Nephron progenitor cell (in vitro differentiated cells): ENCODE measurements at places on chromosomes 12 and 14.

GRCh38 chr12:57461276-57461916 lies 1.8 kb downstream of the GLI1 start:
- DNase-seq, result peak; percentile 81

- DNase-seq, result no peak
These were observed 55.5 kb upstream of the SRRM4 start for GRCh38 chr12:118925826-118926225.

- DNase-seq, result no peak
These were observed 280.2 kb downstream of the TMEM121 start for GRCh38 chr14:105806568-105806967.

GRCh38 chr12:27549236-27549800 lies 25.3 kb downstream of the PPFIBP1 start:
- DNase-seq, result no peak

DNA sequence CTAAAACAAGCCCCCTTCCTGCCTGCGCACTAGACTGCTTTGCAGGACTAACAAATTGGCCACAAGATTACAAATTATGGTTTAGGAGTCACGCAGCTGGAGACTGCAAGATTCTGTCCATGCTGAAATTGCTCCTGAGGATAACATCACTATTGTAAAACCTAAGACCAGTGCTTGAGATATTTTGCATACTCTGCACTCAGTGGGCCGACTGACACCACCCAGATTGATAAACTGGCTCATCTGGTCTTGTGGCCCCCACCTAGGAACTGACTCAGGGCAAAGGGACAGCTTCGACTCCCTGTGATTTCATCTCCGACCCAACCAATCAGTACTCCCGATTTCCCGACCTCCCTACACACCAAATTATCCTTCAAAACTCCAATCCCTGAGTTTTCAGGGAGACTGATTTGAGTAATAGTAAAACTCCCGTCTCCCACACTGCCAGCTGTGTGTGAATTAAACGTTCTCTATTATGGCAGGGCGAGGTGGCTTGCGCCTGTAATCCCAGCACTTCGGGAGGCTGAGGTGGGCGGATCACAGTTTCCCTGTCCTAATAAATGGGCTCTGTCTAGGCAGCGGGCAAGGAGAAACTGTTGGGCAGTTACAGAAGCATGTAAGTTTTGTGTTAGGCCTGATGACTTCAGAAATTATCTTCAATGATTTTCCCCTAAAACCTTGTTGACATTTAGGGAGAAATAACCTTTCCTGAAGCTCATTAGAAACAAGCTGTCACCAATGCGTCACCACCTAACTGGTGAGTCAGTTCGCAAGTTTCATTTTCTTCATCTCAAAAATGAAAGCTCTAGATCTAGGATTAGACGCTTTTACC lies 5.3 kb upstream of the UBC start:
- no peak for DNase-seq

GRCh38 chr14:52467515-52468266 lies 84.6 kb downstream of the TXNDC16 start:
- no peak for DNase-seq

DNA sequence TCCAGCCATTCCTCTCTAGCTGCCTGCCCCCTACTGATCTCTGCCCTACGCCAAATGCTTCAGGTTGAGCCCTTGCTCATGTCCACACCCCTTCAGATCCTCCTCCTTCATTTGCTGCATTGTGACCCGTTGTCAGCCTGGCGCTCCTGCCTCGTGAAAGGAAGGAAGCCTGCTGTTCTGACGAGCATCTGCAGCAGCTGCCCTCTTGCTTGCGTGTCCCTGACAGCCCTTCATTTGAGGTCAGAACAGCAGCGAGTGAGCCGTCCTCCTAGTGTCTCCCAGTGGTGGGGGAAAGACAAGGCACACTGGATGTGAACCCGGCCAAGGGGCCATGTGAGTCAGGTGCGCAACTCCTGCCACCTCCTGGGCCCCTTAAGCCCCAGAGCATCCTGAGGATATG lies 3.0 kb upstream of the PIANP start:
- DNase-seq, result peak; percentile 18

GRCh38 chr14:56322531-56322930 lies 204.3 kb downstream of the PELI2 start:
- DNase-seq, result no peak

- no peak for DNase-seq
These were observed 44.6 kb downstream of the DDHD1 start for GRCh38 chr14:53108292-53109104.

DNA sequence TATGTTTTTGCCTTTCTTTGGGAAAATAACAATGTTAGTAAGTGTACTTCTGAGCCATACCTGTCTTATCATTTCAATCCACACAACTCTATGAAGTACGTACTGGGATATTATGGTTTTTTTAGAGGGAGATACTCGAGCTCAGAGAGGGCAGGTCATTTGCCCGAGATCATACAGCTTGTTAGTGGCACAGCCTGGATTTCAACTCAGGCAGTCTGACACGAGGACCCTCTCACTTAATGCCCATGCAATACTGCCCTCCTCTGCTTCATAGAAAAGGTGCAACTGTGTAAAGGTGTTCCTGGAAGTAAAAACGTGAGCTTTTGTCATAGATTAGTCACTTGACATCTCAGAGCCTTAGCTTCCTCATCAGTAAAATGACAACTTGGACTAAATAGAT lies 128.0 kb downstream of the NDUFA12 start:
- DNase-seq, result no peak

- no peak for DNase-seq
These were observed 254.6 kb downstream of the FBXL14 start for GRCh38 chr12:1339618-1340319.

DNA sequence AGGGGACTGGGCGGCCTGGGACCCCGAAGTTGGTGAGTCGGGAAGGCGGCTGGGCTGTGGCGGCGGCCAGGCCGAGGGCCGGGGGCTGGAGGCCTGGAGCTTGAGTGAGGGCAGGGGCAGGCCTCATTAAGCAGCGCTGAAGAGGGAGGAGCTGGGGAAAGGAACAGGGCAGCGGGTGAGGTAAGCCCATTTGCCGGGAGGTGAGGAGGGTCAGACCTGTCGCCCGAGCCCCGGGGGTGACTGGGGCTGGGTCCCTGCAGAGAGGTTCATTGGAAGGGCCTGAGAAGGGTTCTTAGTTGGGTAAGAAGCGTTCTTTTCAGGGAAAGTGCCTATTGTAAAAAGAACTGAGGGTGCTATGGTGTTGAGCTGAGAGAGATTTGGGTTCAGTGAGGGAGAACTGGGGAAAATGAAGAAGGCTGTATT lies 441 bp downstream of the RAB5B start:
- DNase-seq, result peak; percentile 71

- DNase-seq, result no peak
These were observed 67.2 kb downstream of the GLT1D1 start for GRCh38 chr12:128920468-128920867.

DNA sequence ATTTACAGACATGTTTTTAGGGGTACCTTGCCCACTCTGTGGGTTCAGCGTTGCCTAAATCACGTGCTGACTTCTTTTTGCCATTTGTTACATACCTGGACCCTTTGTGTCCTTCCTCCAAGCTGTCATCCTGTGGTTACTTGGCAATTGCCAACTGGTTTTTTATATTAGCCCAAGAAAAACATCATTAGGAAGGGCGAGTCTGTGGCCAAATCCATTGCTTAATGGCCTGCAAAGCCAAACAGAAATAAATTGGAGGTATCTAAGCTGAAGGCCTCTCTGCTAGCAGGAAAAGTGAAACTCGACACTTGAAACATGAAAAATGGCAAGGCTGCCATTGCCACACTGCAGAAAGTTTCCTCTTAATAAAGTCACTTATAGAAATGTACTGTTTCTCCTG lies 190.4 kb downstream of the NUAK1 start:
- DNase-seq, result no peak

DNA sequence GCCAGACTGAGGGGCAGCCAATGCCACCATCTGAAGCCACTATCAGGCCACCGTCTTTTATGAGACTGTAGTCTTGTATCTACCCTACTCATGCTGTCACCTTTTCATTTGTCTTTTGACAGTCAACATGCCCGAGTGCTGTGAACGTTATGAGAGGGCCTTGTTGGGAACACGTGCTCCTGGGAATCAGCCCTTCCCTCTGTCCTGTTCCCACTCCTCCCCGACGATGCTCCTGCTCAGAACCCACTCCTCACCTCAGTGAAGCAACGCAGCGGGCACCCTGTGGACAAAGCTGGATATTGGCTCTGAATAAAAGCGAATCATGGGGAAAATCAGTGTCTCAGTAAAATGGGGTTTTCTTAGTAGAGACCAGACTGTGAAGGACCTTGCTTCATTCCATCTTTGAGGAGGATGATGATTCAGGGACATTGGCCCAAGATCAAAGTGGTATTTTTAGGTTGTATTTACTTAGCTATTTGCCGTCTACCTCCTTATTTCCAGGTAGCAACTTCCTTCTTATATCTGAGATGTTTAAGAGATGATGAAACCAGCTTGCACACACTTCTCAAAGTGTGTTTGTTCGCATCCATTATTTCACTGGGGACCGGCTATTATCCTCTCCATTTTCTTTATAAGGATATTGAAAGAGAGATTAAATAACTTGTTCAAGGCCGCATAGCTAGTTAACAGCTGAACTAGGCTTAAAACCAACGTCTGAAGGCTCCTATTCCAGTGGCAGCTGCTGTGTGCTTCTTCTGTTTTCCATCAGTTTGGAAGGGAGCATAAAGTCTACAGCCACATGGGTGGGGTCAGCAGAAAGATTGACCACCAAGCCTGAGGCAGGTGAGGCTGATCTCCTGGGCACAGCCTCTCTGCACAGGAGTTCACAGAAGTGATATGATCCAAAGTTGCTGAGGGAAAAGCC lies 43.9 kb upstream of the CTDSP2 start:
- no peak for DNase-seq

DNA sequence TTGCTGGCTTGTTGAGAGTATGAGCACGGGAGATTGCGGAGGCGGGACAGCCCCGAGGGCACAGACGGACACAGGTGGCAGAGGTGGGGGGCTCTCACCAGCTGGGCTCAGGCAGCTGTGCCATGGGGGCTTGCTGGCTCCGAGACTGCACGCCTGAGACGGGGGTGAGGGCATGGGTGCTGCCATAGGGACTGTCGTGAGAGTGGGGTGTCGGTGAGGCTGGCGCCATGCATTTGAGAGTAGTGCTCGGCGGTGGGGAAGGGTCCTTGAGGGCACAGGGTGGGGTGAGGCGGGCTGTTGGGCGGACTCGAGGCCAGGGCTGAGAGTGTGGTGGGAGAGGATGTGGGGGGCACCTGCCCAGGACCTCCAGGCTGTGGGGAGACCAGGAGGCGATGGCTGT lies 40.7 kb upstream of the TEX22 start:
- no peak for DNase-seq

GRCh38 chr14:80927083-80927989 lies 14.2 kb downstream of the CEP128 start:
- no peak for DNase-seq

GRCh38 chr12:122345042-122345441 lies 77.4 kb downstream of the CLIP1 start:
- DNase-seq, result no peak

DNA sequence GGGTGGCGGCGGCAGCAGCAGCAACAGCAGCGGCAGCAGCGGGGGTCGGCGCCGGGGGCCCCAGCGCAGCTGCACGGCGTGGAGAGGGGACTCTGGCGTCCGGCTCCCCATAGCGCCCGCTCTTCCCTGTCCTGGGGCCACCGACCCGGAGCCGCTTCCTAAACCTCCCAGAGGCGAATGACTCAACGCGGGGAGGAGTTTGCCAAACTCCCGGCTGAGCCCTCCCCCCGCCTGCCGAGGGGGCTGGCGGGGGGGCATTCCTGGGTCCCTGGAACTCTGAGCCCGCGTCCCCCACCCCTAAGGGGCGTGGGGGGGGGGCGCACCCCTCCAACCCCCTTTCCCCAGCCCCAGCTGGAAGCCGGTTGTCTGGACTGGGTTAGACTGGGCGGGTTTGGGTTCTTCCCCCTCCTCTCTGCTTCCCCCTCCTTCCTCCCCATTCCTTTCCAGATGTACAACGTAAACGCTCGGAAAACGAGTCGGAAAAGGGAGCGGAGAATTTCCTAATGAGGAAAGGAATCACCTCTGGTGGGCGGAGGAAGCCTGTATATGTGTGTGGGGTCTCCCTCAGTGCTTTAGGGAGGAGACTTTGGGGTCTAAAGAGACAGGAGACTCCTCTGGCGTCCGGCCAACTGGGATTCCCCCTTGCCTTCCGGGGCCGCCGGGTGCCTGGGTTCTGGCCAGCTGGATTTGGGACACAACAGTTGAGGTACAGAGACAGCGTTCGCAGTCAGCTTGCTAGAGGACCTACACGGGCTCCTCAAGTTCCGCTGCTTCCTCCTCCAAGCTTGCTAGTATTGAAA lies at the start of gene ITGA5:
TSS of gene ITGA5 (minus strand) at position 179 of the 800 bp plus-strand sequence. CDS start at position 111, 68 bp downstream.
- DNase-seq, result peak; percentile 61

- DNase-seq, result no peak
These were observed 27.1 kb upstream of the YY1 start for GRCh38 chr14:100211893-100212292.

GRCh38 chr14:40894846-40895245 lies 711.8 kb upstream of the LRFN5 start:
- DNase-seq, result no peak

DNA sequence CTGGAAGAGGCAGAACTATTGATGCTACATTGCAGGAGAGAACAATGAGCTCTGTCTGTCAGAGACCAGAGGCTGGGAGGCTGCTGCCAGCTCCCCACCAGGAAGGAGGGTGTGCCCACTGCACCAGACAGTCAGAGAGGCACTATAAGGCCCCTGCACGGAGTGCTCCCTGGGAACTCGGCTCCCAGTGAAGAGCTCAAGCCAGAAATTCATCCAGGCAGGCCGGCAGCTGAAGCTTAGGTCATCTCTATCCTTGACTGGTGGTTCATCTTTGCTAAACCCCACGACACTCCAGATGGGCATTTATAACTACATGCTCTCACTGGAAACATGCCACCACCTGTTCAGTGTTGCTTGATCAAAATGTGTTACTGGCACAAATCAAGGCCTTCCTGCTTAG lies 65.1 kb upstream of the GPATCH2L start:
- DNase-seq, result no peak

DNA sequence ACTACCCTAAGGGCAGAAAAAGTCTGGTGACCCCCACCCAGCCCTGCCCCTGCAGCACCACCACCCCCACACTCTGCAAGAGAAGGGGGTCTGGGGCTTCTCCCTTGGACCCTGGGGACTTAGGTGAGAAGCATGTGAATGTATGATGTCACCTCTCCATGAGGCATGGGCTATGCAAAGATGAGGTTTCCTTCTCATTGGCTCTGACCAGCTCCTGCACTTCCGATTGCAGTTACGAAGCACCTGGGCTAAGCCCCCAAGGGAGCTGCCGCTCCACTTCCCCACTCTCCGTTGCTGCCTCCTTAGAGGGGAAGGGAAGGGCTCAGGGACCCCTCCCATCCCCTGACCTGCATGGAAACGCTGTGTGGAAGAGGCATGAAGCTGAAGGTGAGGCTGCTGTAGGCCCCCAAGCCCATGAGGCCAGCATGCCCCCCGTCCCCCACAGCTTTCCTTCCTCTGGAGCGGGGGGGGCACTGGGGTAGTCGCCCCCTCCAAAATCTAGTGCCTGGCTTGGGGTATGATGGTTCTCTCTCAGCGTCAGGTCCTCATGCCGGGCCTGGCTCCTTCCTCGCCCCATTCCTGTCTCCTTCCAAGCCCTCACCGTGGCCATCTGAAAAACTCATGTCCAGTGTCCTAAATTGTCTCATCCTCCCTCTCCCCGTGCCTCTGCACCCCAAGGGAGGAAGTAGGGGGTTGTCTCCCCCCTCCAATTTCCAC lies 5.5 kb upstream of the DDX23 start:
- DNase-seq, result no peak

- no peak for DNase-seq
These were observed 30.4 kb downstream of the DENND5B start for GRCh38 chr12:31560516-31560915.
